ENCODE measurements at places on chromosomes 1 and 21.

GRCh38 chr1:187042538-187042937, 213.8 kb downstream of the PLA2G4A start:
- DNase-seq = no peak

DNA sequence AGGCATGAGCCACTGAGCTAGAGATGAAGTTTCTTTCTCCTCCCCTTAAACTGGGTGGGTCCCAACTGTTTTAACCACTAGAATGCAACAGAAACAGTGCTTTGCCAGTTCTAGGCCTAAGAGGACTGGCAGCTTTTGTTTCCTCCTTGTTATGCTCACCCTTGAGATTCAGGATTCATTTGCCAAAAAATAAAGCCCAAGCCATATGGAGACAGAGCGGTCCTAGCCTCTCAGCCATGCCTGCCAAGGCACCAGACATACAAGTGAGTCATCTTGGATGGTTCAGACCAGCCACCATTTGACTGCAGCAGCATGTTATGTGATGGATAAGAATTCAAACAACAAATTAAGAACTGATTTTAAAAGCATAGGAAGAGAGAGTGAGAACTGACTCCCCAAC, 38.1 kb upstream of the STUM start:
- no peak for DNase-seq

- no peak for DNase-seq
Measured at GRCh38 chr1:20974951-20975350, 187.8 kb upstream of the HP1BP3 start.

DNA sequence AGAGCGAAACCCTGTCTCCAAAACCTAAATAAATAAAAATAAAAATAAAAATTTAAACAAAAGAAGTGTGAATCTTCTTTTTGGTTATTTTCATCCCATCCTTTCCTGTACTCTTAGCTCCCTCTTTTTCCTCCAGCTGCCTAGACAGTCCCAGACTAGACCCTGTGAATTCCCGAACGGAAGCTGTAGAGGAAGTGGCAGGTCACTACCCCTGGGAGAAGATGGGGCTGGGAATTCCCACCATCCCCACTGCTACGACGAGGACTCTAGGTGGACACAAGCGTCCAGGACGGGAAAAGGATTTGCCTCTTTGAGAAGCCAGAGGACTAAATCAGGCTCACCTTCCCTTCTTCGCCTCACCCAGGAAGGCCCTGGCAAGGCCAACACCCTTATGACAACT, 12.6 kb downstream of the RHBDL2 start:
- no peak for DNase-seq

GRCh38 chr1:116886291-116886878, 23.3 kb upstream of the PTGFRN start:
- DNase-seq = no peak

DNA sequence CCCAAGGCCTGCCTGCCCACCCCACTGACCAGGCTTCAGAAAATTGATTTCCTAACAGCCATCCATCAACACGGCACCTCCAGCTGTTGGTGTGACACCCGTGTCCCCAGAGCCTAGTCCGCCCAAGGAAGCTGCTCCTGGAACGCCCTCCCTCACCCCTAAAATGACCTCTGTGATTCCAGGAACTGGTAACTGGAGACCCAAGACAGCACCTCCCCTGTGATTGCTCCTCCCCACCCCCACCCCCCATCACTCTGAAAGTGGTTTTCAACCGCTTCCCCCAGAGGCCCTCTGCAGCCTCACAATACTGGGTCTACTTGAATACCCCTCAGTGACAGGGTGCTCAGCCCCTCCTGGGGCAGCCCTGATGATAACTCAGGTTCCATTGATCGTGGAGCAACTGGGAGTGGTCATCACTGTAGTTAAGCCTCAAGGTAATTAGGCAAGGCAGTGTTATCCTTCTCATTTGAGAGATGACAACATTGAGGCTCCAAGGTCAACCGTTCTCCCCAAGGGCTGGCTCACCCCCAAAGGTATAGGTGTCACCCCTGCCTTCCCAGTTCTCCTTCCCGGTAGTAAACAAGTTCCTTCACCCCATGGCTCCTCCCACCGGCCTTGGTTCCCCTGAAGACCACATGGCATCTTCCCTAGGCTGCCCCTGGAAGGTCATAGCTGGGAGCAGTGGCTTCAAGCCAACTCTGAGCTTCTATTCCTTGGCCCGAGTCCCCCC, 52.0 kb downstream of the TAS1R2 start:
- no peak for DNase-seq

DNA sequence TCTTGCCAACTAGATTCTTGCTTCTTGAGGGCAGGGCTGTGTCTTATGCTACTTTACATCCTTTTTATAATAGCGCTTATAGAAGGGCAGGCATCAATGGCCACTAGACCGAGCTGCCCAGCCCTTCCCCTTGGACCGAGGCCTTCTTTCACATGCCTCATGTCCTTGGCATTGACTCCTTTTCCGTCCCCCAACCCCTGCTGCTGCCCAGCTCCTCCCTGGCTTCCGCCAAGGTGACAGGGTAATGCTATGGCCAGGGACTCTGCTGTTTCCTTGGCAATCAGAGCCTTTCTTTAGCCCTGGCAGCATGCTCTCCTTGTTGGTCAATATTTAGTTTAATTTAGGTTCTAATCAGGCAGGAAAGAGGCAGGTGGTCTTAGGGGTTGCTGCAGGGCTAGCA, 48.2 kb downstream of the DDX20 start:
- no peak for DNase-seq

DNA sequence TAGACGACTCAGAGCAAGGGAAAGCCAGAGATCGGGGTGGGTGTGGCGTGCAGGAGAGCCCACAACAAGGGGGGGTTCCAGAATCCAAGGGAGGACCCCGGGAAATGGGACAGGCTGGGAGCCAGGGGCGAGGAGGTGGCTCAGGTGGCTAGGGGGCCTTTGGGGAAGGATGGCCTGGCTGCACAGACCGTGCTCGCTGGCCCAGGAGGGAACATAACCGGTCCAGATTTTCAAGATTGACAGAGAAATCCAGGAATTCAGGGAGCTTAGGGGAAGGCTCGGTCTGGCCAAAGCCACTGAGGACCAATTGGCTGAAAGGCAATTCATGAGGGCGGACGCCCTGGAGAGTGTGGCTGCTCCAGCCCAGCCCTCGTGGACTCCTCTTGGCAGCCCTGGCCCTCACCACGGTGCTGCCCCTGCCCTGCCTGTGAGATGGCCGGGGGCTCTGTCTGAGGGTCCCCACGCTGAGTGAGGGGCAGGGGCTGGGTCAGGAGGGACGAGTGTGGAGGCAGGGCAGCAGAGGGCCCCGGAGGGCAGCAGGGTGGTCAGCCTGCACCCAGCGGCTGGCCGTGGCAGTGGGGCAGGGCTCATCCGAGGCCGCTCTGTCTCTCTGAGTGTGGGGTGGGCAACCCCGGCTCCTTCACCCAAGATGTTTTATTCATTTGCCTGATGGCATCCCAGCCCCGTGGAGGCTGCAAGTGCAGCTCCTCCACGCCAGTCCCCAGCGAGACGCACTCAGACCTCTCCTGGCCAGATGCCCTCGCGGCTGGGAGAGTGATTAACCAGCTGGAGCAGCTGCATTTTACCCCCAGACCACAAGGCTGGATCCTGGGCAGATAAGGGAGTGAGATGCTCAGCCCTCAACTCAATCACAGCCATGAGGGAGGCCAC, 5.6 kb upstream of the LRRC3 start:
- no peak for DNase-seq

Measured in activated gamma-delta T cell treated with Interleukin-2 at 50 U/mL for 16 hours (primary cell).